ENCODE measurements at places on chromosomes 7 and 10. TPM values are rescaled to one million over a fixed set of nuclear protein-coding genes. Genes with fewer than 3 reads are reported as not detected.
A peak's percentile ranks its signal among the peaks of the same experiment; 100 is the strongest.

IFIT1B gene
- total RNA-seq: not detected

NRP1 gene
- 22.1 TPM for total RNA-seq

CALY gene
- total RNA-seq: 0.75 TPM

- DNase-seq: no peak
These were observed 37.1 kb downstream of the CAV1 start for GRCh38 chr7:116561697-116562483.

DNA sequence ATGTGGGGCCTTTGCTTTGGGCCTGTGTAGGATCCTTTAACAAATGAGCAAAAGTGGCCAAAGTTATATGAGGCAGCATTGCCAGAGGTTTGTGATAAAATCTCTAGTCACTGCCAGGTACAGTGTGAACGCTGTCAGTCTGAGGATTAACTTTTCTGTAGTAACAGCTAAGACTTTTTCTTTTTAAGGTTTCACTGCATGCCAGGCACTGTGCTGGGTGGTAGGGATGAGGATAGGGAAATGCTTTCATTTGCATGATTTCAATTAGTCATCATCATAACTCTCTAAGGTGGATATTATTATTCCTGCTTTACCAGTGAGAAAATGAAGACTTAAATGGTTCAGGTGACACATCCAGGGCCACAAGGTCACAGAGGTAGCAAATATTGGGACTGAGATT is 79.7 kb upstream of the BMPER start:
- DNase-seq: no peak

DNA sequence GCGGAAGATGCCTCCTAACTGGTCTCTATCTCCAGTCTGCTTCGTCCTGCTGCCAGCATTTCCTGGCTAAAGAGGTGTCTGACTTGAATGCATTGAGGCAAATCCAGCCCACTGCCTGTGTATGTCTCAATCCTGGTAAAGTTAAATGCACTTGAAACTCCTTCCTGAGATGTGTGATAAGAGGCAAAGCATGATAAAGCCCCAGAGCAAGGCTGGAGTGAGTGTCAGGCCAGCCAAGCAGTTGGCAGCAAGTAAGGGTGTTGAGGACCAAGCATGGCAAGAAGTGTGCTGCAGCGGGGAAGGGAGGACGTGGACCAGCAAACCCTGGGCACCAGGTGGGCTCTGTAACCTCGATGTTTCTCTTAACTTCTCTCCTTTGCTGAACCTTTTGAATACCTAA is 29.1 kb downstream of the LRRC18 start:
- peak; percentile 20 for DNase-seq

DNA sequence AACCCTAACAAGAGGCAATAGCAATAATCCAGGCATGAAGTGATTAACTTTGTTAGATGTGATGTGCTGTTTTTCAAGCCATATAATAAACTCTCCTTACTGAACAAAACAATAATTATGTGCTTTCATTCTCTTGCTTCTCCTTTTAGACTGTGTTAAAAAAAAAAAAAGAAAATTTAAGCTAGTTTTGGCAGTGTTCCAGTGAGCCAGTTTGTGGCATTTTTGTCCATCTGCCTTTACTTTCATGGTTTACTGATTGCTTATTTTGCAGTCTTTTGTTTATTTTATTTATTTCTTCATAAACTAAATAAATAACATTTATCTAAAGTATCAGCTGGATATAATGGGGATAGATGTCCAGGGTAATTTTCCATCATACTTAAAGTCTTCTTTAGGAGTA is 625.3 kb downstream of the CNTNAP2 start:
- DNase-seq: no peak

DNA sequence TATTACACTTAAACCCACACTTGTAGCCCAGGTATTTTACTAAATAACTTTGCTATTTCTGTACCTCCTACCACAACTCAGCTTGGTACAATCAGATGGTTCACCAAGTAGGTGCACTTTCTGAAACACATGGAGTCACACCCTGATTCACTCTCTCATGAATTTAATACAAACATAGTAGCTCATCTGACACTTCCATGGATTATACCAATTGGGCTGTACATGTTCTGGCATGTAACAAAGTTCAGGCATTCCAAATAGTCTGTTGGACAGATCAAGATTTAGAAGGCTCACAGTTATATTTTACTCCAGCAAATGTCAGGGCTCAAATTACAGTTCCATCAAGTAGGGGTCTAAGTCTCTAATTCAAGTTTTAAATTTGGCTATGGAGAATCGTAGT is 62.2 kb upstream of the RNF148 start:
- DNase-seq: no peak

DNA sequence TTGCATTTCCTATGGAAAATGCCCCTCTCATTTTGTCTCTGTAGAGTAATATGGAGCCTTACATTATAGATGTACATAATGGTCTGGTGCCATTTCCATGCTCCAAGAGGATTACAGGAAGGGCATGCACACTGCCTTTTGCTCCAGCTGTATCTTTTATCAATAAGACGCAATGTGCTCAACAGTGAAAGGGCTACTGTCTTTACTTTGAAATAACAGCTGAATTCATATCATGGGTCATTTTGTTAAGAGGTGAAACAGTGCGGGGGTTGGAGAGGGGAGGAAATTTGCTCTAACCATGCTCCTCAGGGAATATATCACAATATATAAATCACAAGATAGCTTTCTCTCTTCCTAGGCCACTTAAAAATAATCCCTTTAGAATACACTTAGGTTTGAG is 77.7 kb downstream of the ICA1 start:
- no peak for DNase-seq

DNA sequence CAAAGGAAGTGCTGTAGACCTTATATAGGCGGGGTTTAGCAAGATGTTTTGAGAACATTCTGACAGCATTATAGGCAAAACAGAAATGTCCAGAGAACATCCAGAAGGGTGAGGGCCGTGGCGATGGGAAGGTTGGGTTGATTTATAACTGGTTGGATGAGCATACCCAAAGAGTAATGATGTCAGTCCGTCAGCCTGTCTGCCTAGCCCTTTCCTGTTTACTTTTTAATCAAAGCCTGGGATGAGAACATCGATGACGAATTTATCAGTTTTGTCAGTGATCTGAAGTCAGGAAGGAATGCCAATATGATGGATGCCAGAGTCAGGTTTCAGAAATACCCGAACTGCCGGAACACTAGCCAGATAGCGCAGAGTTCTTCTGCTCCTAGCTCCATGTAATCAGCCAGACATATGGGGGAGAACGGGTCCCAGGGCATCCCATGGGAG is 33.8 kb upstream of the TRIM8 start:
- DNase-seq: no peak

GRCh38 chr10:28984431-28984830 is 304.4 kb upstream of the LYZL1 start:
- DNase-seq: peak; percentile 53

DNA sequence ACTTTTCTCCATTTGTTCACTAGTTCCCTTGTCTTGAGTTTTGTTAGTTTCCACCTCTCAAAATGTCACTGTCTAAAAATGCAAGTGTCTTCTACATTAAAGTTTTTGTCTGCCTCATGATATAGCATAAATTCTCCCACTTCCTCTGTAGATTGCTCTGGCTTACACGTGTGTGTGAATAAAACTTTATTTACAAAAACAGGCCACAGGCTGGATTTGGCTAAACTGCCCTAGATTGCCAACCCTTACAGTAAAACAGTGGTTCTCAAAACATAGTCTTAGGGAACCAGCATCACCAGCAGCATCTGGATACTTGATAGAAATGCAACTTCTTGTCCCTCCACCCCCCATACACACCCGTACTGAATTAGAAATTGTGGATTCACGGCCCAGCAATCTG is 207.8 kb downstream of the VTI1A start:
- no peak for DNase-seq

All from endodermal cell (in vitro differentiated cells).